ENCODE measurements at places on chromosomes 16 and 17.

DNA sequence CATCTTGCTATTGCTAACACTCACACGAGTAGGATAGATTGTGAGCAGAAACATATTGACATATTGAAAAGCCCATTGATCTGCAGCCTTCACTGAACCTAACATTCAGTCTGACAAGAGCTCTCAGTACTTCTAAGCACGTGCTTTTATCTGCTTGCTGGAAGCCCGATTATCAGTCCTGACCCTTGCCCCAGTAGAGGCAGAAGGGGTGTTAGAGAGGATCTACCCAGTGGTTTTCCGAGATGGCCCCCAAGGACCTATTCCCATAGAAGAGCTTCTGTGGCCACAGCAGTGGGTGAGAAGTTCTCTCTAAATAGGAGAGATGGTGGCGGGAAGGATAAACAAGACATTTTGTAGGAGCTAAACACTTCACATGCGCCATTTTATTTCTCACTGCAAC is 290.9 kb upstream of the MAF start:
- no peak for DNase-seq

- DNase-seq, result no peak
Observed at GRCh38 chr17:71098071-71098470, 928.7 kb downstream of the KCNJ2 start.

- DNase-seq, result no peak
Observed at GRCh38 chr16:59048876-59049275, 314.8 kb upstream of the GOT2 start.

- DNase-seq, result no peak
Observed at GRCh38 chr16:66547101-66547989, 2.6 kb downstream of the TK2 start.

Data from stimulated activated CD8-positive, alpha-beta memory T cell treated with anti-CD3 and anti-CD28 coated beads, Interleukin-7, amount 100 ng/mL, for 48 hours (primary cell).